ENCODE measurements at places on chromosomes 7 and 10.

DNA sequence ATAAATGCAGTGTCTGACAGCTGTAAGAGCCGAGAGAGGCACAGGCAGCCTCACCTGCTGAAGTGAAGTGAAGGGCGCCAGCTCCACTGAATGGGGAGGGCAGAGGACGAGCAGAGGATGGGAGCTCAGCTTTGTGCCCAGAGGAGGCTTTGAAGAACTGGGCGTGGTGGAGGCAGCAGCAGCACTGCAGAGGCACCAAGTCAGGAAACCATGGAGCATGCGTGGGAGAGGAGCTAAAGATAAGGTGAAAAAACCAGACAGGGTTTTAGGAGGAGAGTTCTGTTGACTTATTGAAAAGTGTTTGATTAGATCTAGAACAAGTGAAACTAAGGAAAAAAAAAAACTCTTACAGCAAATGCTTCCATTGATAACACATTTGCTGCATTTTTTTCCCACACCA is 216.4 kb downstream of the CXCL12 start:
- no peak for DNase-seq

DNA sequence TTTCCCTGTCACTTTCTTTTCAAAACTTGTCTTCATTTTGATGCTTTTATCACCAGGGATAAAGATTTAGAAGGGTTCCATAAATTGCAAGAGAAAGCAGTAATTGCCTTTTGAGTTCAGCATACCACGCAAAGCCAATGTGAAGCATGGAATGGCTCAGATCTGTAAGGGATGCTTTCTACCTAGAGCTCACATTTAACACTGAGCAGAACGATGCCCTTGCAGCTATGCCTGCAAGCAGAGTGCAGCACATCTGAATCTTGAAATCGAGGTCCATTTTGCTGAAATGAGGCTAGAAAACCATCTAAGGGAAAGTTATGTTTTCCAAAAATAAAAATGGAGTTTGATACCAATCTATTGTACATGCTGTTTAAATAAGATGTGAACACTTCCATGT is 171.2 kb upstream of the CELF2 start:
- DNase-seq: no peak

DNA sequence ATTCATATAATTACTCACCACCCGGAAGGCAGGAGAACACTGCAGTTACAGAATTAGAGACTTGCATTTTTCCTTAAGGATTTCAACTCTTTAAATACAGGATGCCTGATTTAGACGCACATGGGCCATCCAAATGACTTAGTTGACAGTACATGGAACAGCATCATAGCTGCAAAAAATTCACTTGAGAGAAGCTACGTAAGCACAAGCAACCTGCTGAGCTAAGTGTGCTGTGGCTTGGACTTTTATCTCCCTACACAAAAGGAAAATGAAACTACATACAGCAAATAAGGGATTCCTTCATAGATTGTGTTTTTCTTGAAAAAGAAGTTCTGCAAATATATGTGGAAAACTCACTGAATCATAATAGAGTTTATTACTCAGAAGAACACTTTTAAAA is 152.6 kb downstream of the POU6F2 start:
- DNase-seq: no peak

DNA sequence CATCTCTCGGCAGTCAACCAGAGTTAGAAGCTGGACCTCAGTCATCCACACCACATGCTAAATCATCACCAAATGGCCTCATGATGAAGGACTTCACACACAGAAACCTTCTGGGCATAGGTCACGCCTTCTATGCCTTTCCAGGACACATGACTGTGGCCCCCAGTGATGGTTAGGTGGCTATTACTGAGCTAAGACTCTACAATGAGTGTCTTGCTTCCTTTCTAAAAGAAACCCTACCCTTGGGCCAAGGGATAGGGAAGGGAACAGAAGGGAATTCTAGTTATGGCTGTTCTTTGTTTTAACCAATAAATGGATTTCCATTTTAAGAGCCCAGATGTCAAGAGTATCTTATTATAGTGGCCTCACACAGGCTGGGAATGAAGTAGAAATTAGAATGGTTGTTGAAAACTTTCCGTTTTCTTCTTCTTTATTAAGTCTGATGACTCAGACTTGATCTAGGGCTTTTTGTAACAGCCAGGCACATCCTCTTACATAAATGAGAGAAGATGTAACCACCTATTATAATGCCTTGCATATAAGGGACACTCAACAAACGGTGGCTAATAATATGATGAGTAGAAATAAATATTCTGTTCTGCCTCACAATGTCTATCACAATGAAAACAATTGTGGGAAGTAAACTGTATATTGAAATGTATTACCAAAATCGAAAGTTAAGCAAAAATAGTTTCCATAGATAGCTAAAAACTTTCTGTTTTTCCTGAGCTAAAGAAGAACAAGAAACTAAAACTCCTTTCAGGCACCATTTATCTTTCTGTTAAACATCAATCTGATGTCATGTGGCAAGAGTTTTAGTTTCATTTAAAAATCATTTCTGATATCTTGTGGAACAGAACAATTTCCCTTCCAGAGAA is 62.5 kb upstream of the TOMM7 start:
- no peak for DNase-seq

DNA sequence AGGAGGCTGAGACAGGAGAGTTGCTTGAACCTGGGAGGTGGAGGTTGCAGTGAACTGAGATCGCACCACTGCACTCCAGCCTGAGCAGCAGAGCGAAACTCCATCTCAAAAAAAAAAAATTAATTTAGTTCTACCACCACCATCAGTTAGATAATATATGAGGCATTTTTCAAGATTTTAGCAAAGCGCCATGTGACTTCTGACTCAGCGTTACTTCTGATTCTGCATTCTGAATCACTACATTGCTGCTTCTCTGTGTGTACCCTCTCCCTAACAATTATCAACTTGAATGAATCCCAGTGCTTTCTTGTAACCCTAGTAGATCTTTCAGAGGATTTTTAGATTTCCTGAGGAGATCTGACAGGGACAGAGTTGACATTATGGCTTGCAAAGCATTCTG is 176.8 kb upstream of the SORCS1 start:
- DNase-seq: no peak

GRCh38 chr7:126803990-126804389 is 448.8 kb downstream of the GRM8 start:
- DNase-seq: no peak

GRCh38 chr7:150420987-150421674 is 29.3 kb upstream of the GIMAP8 start:
- DNase-seq: peak; percentile 76

DNA sequence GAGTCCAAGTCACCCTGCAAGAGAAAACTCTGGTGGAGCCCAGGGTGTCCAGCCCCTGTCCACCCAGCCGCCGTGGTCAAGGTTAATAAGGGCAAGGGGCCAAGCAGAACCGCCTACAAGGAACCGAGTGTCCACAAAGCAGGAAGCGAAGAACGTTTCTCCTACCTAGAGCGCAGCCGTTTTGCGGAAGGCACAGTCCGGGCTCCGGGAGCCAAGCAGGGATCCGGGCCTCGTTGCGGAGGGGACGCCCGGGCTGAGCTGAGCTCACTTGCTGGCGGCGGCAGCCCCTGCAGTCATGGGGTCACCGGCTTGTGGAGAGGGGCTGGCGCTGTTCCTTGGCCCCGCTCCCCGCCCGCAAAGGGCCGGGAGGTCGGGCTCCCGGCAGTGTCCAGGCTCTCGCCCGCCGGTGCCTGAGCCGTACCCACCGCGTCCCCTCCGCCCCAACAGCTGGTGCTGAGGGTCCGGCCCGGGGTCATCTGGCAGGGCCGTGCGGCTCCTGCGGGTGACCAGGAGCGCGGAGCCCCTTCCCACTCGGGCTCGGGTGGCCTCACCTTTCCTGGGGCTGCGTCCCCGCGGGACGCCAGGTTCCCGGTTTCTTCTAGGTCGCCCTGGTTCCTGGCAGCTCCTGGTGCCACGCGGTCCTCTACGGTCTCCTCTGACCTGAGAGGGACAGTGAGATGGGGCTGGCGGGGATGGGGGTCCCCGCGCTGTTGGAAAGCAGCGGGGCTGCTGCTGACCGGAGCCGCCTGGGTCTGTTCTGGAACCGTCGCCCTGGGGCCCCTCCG is 14.0 kb upstream of the ZNF273 start:
- no peak for DNase-seq

- DNase-seq: no peak
Observed at GRCh38 chr7:42913591-42913990, 1.7 kb upstream of the C7orf25 start.

GRCh38 chr7:140456551-140457051 is 22.7 kb downstream of the MKRN1 start:
- DNase-seq: no peak
